NCI-H1694 treated with DMSO at 0.1 percent for 48 hours (cell line): ENCODE measurements at places on chromosomes 4 and X.

- no peak for DNase-seq
Measured at GRCh38 chr4:33072298-33073089, 2352.3 kb downstream of the PCDH7 start.

DNA sequence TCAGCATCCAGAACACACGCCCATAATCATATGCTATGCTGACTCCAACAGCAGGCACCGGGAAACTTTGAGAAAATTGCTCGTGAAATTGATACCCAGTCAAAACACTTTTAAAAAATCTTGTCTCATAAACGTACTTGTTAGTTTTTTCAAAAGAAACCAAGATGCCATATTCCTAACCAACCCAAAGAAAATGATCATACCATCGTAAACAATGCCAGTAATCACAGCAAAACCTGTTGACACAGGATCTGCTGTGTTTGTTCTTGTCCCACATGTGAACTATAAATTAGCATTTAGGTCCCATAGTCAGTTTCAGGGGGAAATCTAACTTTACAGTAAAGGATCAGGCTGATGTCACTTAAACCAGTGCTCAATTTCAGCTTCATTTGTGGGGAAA is 23.0 kb downstream of the PRSS12 start:
- no peak for DNase-seq

GRCh38 chr4:113497154-113497884 is 264.2 kb downstream of the CAMK2D start:
- DNase-seq = no peak

GRCh38 chr4:189200353-189200752 is 740.3 kb upstream of the FRG1 start:
- DNase-seq = no peak

DNA sequence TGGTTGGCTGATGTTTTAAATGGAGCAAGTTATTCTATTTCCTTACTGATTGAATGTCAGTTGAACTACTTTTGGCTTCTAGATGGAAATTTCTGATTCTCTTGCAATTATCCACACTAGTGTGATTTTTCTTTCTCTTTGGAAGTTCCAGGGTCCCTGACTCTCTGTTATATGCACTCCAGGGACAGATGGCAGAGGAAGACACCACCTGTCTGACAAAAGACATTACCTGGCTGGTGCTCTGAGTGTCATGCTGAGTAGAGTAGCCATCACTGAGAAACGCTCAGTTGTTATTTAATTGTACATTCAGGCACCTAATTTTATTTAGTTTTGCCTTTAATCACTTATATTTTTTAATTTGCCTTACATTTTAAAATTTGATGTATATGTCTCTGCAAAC is 105.4 kb upstream of the TLL1 start:
- no peak for DNase-seq

DNA sequence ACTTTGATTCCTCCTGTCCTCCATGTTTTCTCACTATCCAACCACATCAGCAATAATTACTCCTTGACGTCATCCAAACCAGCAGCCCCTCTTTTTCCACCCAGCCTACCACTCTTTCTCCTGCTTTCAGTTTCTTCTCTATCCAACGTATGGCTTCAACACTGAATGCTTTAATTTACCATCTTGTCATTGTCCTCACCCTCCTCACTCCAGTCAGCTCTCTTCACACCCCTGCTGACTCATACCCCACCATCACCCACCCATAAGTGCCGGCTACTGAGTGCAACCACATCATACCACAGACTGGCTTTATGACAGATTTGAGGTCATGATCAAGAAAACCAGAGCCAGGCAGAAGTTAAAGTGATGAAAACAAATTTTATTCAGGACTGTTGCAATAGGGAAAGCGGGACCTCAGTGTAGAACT is 9.8 kb upstream of the ANXA5 start:
- no peak for DNase-seq
